Left cardiac atrium (tissue), 4 donors: ENCODE measurements at places on chromosomes 12 and 14.

- DNase-seq: no peak
These were observed 96.8 kb downstream of the SINHCAF start for GRCh38 chr12:31228811-31229792.

GRCh38 chr12:54521293-54522060 lies 23.9 kb downstream of the NCKAP1L start:
- no peak for DNase-seq

DNA sequence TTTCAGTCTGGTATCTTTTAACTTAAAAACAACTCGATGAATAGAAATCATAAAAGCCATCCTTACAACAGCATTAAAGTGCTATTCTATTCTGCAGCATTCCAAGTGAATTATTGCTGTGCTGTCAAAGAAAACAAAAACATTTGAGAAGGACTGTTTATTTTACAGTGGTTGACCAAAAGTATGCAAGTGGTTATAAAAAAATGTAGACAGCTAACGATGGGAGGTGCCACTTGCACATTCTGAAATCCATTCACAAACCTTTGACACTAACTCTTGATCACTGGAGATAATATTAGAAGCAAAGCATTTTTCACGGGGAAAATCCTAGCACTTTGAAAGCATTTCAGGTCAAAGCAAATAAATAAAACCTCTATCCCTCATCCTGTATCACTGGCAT lies 55.6 kb downstream of the HMGA2 start:
- no peak for DNase-seq

DNA sequence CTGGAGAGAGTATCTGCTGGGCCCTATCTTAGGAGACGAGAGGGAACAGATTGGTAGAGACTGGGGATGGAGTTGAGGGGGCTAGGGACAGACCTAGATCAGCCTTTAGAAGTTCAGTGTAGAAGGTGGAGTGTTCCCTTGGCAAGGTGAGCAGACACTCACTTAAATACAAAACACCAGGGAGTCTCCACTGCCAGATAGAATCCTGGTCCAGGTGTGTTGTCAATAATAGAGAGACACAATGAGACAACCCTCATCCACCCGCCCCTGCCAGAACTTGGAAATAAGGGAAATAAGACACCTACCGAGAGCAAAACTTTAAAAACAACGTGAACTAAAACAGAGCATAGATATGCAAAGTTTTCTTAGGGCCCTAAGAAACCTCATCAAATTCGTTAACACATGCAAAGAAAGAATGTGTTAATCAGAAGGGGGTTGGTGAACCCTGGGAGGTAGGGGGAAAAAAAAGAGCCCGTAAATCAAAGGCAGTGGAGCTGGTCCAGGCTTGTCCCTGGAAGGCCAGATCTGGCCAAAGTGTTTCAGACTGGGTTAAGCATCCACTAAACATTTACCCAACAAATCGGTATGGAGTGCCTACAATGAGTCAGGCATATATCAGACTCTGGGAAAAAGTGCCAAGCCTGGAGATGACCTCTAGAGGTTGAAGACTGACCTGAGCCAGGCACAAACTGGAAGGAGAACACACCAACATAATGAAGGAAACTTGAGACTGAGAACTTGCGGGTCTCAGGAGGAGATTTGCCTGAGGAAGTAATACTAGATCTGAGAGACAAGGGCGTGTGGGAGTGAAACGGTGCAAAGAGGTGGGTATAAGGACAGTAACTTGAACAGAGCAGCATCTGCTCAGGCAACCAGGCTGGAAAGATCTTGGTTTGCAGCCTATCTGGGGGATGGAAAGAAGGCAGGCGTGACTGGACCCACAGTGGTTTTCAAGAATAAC lies 37.0 kb upstream of the OTX2 start:
- no peak for DNase-seq

GRCh38 chr12:49901026-49901425 lies 2.7 kb downstream of the FAIM2 start:
- peak; percentile 4 for DNase-seq

- no peak for DNase-seq
These were observed 4.9 kb upstream of the CMA1 start for GRCh38 chr14:24513009-24513408.

- no peak for DNase-seq
These were observed 139.3 kb downstream of the TTC7B start for GRCh38 chr14:90676912-90677311.

- DNase-seq: no peak
These were observed 9.6 kb downstream of the GSG1 start for GRCh38 chr12:13093848-13094220.

- DNase-seq: no peak
These were observed 18.0 kb downstream of the FMNL3 start for GRCh38 chr12:49689237-49689636.

DNA sequence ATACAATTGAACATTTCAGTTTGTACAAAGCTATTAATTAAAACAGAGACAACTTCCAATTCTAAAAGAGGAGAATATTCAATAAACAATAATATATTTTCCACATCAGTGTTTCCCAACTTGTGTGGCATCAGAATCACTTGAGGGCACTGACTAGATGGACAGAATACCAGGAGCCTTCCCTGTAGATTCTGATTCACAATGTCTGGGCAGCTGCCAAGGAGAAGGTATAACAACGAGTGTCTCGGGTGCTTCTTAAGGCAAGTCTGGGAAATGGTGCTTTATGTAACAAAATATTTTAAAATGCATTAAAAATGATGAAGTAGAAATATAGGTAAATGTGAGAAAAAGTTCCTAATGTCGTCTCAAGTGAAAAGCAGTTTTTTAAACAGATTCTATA lies 26.2 kb downstream of the GALC start:
- DNase-seq: no peak

DNA sequence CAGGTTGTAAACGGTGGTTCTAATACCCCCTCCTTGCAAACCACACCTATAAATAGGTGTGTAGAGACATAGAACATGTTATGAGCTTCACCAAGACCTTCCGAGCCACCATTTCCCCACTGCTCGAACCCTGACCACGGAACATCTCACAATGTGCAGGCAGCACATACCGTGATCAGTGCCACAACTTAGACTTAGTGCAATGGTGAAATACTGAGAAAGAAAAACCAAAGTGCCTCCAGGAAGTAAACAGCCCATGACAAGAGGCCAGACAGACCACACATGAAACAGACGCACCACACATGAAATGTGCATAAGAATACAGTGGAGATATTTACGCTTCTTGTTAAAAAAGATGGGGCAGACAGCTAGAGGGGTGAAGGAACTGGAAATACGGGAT lies 166.9 kb upstream of the CCND2 start:
- no peak for DNase-seq

- no peak for DNase-seq
These were observed 93.8 kb upstream of the MON2 start for GRCh38 chr12:62372825-62373224.

DNA sequence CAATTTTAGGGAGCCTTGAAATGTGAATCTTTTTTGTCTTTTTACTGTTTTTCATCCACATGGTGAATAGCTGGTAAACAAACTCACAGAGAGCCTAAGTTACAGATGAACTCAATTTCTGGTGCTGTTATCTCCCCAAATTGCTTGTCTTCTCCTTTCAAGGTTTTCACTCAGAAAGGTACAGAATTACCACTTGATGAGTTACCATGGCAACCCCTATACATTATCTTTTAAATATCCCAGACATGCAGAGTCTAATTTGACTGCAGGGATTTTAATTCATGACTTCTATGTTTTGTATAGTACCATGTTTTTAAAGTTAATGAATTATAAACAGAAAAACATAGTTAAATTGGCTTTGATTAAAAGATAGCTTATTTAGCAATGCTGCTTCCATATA lies 203.7 kb downstream of the PELI2 start:
- DNase-seq: no peak

GRCh38 chr14:47439953-47440352 lies 235.5 kb downstream of the MDGA2 start:
- DNase-seq: no peak

DNA sequence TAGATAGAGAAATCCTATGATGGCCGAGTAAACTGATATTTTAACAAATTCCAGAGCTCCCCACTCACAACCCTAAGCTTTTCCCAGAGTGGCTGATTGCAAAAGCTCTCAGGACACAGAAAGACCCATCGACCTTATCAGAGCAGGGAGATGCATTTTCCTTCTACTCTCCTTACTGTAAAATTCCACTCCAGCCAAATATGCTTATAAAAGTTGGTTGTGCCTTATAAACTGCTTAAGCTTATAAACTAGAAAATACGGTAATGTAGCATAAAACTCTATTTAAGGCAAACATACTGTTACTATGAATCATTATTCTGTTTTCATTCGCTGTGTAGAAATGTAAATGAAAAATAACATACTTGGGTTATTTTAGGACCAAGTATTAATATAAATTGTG lies 41.6 kb upstream of the TRHDE start:
- no peak for DNase-seq

DNA sequence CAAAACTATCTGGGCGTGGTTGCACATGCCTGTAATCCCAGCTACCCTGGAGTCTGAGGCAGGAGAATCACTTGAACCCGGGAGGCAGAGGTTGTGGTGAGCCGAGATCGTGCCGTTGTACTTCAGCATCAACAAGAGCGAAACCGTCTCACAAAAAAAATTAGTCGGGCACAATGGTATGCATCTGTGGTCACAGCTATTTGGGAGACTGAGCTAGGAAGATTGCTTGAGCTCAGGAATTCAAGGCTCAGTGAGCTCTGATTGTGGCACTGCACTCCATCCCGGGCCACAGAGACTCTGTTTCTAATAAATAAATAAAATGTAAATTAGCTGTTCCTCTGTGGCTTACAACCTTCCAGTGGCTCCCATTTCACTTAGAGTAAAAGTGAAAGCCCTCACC lies 28.0 kb downstream of the RCOR1 start:
- DNase-seq: no peak

- no peak for DNase-seq
These were observed 124.3 kb downstream of the SLC41A2 start for GRCh38 chr12:104833756-104834155.

GRCh38 chr12:127282786-127283565 lies 984.0 kb upstream of the TMEM132C start:
- DNase-seq: no peak

DNA sequence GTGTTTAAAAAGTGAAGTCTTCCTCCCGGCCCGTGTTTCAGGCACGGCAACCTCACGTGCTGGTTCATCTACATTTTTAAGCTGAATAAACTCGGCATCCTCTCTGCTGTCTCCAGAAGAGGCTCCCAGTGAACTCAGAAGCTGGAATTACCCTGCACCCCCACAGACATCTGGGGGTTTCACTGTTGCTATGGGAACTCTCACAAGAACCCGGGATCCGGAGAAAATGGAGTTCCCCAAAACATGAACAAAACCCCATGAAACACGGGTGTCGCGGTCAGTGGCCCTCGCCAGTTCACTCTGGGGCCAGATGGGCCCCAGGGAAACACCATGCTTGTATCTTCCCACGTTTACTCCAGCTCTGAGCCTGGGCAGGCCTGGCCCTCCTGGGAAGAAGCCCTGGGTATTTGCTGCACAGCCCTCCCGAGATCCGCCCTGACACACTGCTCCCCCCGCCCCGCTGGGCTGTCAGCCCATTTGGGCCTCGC lies 143.7 kb downstream of the PIWIL1 start:
- no peak for DNase-seq

GRCh38 chr12:76337583-76337982 lies 10.6 kb downstream of the BBS10 start:
- DNase-seq: no peak
